Activated effector memory CD4-positive, alpha-beta T cell treated with Interleukin-2 at 50 U/mL for 16 hours (primary cell): ENCODE measurements at places on chromosomes 7 and 10.

GRCh38 chr10:97866524-97867219 lies 17.0 kb downstream of the GOLGA7B start:
- DNase-seq = no peak

DNA sequence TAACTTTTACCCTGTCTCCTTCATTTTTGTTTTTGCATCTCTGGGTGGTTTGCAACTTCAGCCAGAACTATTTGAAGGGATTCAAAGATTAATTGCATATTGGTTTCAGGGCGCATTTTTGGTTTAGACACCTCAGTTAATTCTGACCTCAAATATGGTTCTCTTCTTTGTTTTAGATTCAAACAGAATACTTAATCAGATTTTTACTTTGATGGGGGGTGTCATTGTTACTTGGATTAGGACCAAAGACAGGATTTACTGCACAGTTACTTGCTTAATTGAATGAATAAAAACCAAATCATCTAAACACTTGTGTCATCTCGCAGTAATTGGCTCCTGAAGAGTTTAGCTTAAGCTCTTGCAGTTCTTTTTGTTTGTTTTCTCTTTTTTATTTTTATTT lies 100.9 kb downstream of the PHTF2 start:
- DNase-seq = no peak

- DNase-seq = no peak
These were observed 173.9 kb downstream of the ZNF438 start for GRCh38 chr10:30857803-30858202.

GRCh38 chr10:44879531-44879899 lies 31.6 kb upstream of the TMEM72 start:
- no peak for DNase-seq

GRCh38 chr10:84549368-84550165 lies 221.2 kb downstream of the CCSER2 start:
- DNase-seq = no peak
